ENCODE measurements at places on chromosomes 1 and 21.
A peak's percentile ranks its signal among the peaks of the same experiment; 100 is the strongest.

DNA sequence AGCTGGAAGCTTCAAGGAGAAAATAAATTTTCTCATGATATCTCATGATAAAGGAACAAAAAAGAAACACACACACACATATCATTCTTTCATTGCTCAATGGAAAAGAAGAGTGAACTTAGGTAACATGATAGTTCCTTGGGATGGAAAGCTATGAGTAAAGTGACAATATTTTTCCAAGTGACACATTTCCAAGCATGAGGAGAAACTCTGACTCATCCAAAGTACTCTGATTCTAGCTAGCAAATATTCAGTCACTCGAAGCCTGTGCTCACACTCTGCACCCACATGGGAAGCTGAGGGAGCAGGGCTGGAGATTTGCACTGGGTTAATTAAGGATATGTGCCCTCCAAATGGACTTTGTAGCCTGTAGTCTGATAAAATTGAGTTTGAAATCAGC lies 222.4 kb downstream of the LRRC40 start:
- no peak for DNase-seq
- no peak overlapping the region for H3K27ac ChIP-seq
- no peaks in the 10 kb centered on the region for H3K36me3 ChIP-seq
- no peaks in the 10 kb centered on the region for H3K27me3 ChIP-seq

GRCh38 chr1:118100686-118101514 lies 84.1 kb downstream of the SPAG17 start:
- H3K4me1 ChIP-seq, result no peaks in the 10 kb centered on the region
- no peaks in the 10 kb centered on the region for H3K27me3 ChIP-seq
- H3K4me3 ChIP-seq, result no peak overlapping the region
- DNase-seq, result no peak
- H3K27ac ChIP-seq, result no peak overlapping the region
- H3K36me3 ChIP-seq, result no peaks in the 10 kb centered on the region

DNA sequence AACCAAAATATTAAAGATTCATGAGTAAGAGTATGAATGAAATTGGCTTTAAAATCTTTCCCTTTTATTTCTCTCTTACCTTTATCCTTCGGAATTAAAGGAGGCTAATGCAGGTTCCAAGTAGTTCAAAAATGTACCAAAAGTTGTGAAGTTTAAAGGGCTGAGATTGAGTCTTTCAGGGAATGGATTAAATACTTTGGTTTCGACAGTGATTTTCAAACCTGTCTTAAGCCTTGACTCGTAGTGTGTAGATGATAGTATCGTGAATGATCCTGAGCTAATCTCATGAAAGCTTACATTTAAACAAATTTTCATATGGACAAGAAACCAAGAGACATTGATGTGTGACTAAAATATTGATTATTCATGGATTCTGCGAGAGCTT lies 66.9 kb downstream of the DYRK1A start:
- H3K4me1 ChIP-seq, result peaks cover 39% of the 10 kb centered on the region
- no peak overlapping the region for H3K4me3 ChIP-seq
- no peaks in the 10 kb centered on the region for H3K27me3 ChIP-seq
- peaks cover 42% of the 10 kb centered on the region for H3K36me3 ChIP-seq
- peak overlapping the region; percentile 4 for H3K27ac ChIP-seq

DNA sequence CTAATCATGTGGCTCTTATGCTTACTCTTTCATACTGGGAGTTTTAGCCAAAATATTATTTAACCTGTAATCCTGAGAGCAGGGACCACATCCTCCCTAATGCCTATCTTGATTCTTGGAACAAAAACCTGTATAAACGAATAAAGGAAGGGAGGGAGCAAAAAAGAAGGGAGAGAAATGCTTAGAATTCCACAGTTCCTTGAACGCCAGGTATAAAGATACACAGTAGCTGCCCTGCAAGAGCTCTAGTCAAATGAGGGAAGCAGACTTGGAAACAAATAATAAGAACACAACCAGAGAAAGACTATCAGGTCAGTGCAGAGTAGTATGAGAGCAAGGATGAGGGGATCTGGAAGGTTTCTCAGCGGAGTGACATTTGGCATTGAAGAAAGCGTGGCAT lies 116.3 kb downstream of the SLC30A10 start:
- no peaks in the 10 kb centered on the region for H3K36me3 ChIP-seq
- no peaks in the 10 kb centered on the region for H3K4me1 ChIP-seq
- no peak overlapping the region for H3K27ac ChIP-seq
- peaks cover 22% of the 10 kb centered on the region for H3K27me3 ChIP-seq
- no peak for DNase-seq

DNA sequence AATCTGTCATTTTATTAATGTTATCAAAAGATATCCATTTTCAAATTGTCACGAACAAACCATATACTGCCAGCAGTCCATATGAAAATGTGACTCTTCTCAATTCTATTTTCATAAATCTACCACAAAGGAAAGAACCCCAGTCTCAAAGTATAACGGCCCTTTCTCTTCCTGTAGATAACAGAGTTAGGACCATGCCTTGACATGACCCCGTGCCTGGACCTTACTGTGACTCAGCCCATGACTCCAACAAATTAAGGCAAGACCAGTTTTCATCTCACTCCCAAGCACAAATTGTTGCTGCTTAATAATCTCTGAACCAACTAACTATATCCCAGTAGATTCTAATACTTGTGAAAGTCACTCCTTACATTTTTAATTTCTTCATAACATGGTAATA lies 124.4 kb upstream of the NFIA start:
- no peaks in the 10 kb centered on the region for H3K4me1 ChIP-seq
- no peak overlapping the region for H3K4me3 ChIP-seq
- H3K36me3 ChIP-seq, result no peaks in the 10 kb centered on the region
- H3K27ac ChIP-seq, result no peak overlapping the region
- no peak for DNase-seq

DNA sequence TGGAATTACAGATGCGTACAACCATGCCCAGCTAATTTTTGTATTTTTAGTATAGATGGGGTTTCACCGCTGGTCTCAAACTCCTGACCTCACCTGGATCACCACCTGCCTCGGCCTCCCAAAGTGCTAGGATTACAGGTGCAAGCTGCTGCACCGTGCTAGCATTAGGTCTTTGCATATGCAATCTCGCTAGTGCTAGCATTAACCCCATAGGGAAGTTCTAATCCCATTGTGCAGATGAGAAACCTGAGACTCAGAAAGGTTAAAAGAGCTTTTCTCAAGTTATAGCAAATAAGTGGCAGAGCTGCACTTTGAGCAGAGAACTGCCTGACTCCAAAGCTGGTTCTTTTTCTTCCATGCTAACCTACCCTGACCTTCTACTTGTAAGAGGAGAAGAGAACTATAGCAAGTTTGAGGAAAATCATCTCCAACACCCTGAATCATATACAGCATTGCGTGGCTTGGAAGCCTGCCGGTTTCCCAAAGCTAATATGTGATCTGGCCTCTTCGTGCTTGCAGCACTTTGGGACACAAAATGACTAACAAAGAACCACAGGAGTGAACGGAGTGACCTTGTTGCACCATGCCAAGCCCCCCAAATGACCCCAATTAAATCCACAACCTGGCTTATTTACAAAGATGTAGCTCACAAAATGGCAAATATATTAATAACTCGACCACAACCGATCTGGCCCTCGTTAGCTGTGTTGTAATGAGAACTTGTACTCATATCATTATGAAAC lies 185.1 kb downstream of the TM2D1 start:
- no peak overlapping the region for H3K27ac ChIP-seq
- H3K4me3 ChIP-seq, result no peak overlapping the region
- H3K36me3 ChIP-seq, result no peaks in the 10 kb centered on the region

- H3K27ac ChIP-seq, result no peak overlapping the region
- H3K4me1 ChIP-seq, result peaks cover 2% of the 10 kb centered on the region
- H3K4me3 ChIP-seq, result no peak overlapping the region
- H3K36me3 ChIP-seq, result peaks cover 27% of the 10 kb centered on the region
Measured at GRCh38 chr1:193141804-193142203, 20.0 kb downstream of the CDC73 start.

DNA sequence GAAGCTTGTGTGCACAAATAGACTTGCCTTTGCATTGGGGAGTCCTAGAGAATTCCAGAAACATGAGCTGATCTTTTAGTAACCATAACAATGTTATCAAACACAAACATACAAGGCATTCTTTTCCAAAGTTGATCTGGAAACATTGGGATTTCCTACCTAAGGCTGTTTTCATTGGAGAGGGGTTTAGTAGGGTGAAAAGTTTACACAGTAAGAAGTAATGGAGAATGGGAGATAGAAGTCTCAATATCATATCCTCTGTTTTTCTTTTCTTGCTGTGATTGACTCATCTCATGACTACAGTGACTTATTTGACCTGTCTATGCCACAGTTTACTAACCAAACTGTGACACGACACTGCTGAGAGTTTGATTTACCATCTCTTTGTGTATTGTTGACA lies 65.6 kb upstream of the PLA2G4A start:
- H3K4me1 ChIP-seq, result no peaks in the 10 kb centered on the region
- H3K27me3 ChIP-seq, result no peaks in the 10 kb centered on the region
- H3K4me3 ChIP-seq, result no peak overlapping the region
- no peak for DNase-seq
- no peak overlapping the region for H3K27ac ChIP-seq

Data from stimulated activated naive B cell treated with anti-CD40 and anti-IgM and Interleukin-4, amounts not matched to agents 10 μg/mL and 1 μg/mL and 100 μg/mL, for 72 hours (primary cell).